ENCODE measurements at places on chromosomes 2 and 18.

DNA sequence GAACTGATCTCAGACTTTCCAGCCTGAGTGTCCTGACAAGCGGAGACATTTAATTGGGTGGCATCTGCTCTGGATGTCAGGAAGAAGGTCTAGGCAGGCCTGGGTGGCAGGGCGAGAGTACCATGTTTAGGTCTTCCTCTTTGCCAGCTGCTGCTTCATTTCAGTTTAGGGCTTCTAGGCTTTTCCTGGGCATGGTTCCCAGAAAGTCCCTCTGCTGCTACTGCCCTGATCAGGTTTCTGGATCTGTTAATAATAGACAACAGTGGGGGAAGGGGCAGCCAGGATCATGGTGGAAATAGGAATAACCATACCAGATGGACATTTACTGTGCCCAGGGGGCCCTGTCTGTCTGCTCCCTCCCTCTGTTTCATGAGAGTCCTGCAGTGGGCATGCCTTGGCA, 2.3 kb upstream of the PLCD4 start:
- DNase-seq, result no peak

DNA sequence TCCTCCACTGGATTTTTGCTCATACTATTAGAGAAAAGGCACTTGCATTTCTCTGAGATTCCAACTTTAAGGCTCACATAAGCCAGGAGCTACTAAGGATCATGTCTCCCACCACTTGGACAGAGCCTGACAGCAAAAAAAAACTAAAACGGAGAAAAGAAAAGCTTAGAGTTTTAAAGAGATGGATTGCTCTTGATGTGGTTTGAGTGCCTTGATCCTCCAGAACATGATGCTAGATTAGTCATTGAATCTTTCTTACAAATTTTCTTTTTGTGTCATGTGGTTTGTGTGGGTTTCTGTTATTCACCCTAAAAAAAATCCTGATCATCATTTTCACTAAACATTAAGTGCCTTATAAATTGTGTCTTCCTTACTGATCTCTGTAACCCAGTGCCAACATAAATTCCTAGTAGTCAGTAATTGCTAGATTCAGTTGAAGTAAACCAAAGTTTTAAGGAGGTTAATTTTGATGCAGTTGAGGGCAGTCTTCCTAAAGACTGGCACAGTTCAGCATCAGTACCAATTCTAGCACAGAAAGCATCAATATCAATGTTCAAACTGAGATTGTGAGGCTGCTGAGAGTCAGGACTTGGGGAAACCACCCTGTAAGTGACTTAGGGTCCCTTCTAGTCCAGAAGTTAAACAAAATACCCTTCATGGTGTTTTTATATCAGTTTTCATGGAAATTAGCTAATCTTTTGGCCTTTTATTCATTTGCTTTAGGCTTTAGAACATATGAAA, 206.3 kb downstream of the RAD51AP2 start:
- no peak for DNase-seq

DNA sequence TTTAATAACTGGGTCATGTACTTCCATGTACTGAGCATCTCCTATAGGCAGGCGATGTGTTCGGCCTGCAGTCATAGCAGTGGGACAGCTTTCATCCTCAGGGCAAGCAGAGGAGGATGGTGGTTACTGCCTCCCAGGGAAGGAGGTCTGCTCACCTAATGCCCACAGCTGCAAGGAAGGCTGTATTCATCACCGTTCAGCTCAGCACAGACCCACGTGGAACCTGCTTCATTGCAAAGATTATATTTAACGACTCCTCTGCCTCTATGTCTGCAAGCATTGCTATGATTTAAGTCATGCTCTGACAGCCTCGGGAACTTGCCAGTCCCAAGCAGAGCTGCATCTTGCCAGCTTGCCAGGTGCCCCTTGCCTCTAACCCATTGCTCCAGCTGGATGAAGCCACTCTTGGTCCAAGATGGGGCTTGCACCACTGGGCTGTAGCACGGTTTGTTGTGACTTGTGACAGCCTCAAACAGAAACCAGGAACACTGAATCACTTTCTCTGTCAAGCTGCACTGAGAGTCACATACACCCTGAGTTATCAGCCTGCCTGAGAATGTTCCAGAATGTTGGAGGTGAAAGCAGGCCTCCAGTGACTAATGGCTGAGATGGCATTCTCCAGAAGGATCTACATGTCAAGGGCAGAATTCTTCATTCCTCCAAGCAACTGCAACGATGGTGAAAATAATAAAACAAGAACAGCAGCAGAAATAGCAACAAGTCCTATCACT, 651.1 kb upstream of the ID2 start:
- DNase-seq, result no peak

- DNase-seq, result no peak
Observed at GRCh38 chr18:70462078-70462439, 173.2 kb downstream of the SOCS6 start.

DNA sequence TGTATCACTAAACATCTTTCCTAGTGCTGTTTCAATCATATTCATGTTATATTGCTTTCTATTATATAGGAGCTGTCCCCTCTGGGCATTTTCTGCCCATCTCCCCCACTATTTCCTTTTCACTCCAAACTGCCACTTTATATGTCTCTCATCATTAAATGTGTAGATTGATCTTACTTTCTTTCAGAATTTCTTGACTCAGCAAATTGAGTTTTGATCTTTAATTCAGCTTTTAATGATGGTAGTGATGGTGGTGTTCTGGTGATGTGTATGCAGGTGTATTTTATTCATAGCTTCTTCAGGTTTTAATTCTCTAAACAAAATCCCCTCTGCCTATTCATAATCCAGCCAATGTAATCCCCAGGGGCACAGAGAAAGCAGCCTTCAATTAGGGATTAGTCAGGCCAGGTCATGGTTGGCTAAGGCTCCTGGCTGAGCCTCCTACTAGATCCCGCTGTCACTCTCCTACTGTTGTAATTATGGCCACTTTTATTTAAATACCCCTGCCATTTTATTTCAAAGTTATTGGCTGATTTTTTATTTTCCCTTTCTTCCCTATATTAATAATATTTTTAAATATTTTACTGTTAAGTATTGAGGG, 325.4 kb downstream of the SPAG16 start:
- no peak for DNase-seq

GRCh38 chr18:50111398-50111797, 83.5 kb downstream of the MYO5B start:
- no peak for DNase-seq

- no peak for DNase-seq
Observed at GRCh38 chr2:152443771-152444170, 108.8 kb downstream of the FMNL2 start.

DNA sequence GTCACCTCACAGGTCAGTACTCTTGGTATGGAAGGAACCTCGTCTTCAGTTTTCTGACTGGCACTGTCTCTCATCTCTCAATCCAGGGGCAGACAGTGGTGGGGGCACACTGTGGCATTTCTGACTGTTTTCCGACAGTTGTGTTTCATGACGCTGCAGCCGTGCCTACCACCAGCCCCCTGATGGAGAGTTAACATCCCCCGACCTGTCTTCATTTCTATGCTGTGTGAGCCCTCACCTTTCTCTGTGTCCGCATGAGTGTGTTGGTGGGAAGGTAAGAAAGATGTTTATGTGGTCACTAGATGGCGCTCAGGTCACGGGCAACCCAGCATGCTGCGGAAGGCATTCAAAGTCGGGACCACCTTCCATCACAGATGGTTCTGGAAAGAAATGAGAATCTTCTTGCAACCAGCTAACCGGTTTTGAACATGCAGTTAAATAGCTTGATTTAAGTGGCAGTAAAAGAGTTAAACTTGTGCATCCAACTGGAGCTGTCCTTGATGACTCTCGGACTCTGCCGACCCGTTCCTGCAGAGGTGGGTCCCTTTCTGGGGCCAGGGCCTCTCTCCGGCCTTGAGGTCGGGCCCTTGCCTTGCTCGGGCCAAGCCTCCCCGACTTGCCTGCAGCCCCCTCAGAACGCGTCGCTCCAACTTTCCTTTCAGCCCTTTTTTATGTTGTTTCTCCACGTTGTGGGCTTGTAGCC, 92.4 kb downstream of the DYSF start:
- peak; percentile 56 for DNase-seq

DNA sequence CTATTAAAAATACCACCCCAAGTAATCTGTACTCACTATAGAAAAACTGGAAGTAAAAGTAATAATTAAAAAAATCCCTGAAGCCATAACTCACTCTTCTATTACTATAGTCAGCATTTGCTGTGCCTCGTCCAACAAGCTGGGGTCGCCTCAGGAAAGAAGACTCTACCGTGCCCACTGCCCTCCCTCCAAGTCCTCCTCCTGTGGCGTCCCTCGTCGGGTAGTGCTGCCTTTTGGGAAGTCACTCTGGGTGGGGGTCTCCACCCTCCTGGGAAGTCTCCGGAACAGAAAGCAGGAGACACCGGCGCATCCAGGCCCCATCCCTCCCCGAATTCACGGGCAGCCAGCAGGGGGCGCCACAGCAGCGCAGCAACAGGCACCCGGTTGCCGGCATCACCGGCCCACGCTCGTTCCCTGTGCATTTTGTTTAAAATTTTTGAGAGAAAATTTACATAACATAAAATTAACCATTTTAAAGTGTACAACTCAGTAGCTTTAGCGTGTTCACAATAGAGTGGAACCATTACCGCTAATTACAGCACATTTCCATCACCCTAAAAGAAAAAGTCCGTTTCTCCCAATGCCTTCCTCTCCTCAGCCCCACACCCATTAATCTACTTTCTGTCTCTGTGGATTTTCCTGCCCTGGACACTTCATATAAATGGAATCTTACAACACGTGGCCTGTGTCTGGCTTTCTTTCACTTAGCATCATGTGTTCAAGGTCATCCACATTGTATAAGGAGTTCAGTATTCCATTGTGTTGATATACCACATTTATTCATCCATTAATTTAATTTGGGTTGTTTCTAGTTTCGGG, 62.2 kb downstream of the ADNP2 start:
- DNase-seq, result peak; percentile 75

DNA sequence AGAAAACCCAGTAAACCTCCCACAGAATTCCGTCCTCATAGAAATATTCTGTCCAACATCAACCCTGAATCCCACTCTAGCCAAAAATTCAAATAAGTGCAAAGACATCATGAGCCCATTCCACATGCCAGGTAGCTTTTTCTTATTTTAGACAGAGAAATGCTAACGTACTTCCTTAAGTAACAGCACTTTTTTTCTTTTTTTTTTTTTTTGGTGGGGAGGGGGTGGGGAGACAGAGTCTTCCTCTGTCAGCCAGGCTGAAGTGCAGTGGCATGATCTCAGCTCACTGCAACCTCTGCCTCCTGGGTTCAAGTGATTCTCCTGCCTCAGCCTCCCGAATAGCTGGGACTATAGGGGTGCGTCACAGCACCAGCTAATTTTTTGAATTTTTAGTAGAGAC, 45.5 kb downstream of the ANKRD44 start:
- DNase-seq, result no peak

DNA sequence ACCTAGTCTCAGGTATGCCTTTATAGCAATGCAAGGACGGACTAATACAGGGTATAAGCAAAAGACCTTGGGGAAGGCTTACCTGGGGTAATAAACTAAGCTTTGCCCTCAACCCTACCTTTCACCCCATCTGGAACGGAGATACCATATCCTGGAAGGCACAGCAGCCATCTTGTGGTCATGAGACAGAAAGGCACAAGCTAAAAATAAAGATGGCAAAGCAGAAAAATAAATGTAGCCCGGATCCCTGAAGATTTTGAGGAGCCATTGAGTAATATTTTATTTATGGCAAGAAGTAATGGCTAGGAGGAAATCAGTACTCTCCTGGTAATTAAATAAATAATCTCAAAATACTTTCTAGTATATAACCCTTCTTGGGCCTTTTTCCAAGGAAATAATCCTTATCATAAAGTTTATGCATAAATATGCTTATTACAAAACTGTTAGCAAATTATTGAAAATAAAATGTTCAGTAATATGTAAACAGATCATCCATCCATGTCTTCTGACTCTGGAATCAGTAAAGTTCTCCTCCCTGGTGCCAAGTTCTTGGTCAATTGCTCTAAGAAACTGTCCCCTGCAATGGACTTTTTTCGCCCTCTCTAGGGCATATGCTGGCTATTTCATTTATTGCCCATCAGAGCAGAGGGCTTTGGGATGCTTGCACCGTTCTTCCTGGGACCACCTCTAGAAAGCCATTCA, 198.7 kb downstream of the SPP2 start:
- DNase-seq, result no peak

DNA sequence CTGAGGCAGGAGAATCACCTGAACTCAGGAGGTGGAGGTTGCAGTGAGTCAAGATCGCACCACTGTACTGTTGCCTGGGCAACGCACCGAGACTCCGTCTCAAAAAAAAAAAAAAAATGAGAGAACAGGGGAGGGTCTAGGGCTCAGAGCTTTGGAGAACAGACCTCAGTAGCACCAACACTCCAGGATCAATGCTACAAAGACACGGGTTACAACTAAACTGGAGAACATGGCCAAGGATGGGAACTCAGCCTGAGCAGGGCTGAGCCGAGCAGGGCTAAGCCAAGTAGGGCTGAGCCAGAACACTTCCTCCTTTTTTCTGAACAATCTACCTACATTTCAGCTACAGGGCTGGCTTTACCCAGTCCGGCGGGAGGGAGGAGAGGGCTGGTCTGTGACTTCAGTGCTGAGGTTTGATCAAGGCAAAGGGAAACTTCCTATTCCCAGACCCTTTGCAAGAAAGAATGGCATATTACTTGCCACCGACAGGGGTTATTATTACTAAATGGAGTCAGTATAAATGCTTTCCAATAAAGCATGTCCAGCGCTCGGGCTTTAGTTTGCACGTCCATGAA, 2.9 kb upstream of the CASP8 start:
- DNase-seq, result peak; percentile 27

GRCh38 chr2:98463551-98463971, 18.9 kb downstream of the INPP4A start:
- DNase-seq, result no peak

GRCh38 chr2:20034821-20035220, 16.6 kb downstream of the LAPTM4A start:
- DNase-seq, result no peak

DNA sequence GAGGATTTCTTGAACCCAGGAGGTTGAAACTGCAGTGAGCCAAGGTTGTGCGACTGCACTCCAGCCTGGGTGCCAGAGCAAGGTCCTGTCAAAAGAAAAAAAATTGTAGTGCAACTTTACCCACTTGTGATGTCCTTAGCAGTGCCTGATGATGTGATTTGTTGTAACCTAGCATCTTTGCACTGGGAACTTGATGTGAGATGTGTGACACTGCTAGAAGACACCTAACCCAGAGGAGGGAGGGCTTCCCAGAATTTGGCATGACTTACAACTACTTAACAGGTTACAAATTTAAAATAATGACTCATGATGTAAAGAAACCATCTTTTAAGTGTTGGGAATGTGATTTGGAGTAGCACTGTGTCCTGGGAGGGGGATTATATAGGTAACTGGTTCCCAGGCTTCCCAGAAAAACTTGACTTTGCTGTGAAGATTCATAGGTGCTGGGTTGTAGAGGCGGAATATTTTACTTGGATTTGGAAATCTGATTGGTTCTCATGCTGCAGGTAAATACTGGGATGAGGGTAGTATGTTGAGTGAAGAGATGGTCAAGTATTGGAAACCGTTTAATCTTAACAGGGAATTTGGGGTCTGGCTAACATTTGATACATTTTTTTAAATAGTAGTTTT, 3.7 kb downstream of the EEF1B2 start:
- DNase-seq, result no peak

Measured in GM12891 (cell line).